SJSA1 (cell line): ENCODE measurements at places on chromosomes 1 and 21. TPM values are rescaled to one million over a fixed set of nuclear protein-coding genes. Genes with fewer than 3 reads are reported as not detected.
A peak's percentile ranks its signal among the peaks of the same experiment; 100 is the strongest.

The KCNA3 gene
- not detected in 2 replicates for total RNA-seq

The FCAMR gene
- not detected in 2 replicates for total RNA-seq

The HHIPL2 gene
- total RNA-seq, result 2.2 and 3.1 TPM in 2 replicates

The SLC30A1 gene
- total RNA-seq, result 11.3 and 14.5 TPM in 2 replicates

DNA sequence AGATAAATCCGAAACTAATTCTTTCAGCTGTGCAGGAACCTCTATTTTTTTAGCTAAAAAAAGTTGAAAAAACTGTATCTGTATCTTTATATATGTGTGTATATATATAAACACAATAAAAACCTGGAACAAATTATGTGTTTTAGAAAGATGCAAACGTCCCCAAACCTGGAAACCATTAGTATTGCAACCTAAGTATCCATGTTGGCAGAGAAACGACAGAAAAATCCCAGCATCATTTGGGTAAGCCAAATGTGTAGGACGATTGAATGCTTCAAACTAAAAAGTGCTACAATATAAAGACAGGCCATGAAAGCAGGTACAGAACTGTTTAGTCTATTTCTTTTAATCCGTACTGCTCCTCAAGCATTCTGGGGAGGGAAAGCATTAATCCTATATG is 87.9 kb downstream of the AHCTF1 start:
- no peaks in the 10 kb centered on the region for H3K27me3 ChIP-seq
- H3K4me3 ChIP-seq, result no peak overlapping the region
- DNase-seq, result no peak
- H3K36me3 ChIP-seq, result peaks cover 61% of the 10 kb centered on the region
- H3K4me1 ChIP-seq, result no peaks in the 10 kb centered on the region

DNA sequence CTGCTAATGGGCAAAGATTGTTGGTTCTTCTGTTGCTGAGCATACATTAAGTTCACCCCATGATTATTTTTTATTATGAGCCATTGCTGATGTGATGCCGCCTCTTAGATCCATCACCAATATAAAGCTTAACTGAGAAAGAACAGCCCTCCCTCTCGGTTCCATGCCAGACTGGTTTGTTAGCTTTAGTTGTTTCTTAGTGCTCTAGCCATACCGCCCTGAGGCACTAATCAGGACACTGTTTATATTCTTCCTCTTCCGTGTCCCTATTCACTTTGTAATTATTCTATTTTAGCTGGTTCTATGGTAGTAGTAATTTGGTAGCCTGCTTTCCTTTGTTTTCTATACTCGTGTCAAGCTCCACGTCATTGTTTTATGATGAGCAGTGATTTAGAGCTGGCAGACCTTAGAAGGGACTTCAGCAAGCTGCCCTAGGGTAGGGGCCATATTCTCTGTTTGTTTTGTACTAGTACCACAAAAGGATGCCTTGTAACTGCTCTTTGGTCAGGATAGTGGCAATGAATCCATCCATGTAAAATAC is 27.3 kb upstream of the PDPN start:
- H3K27ac ChIP-seq, result no peak overlapping the region
- no peaks in the 10 kb centered on the region for H3K27me3 ChIP-seq
- DNase-seq, result no peak
- no peak overlapping the region for H3K4me3 ChIP-seq
- no peaks in the 10 kb centered on the region for H3K4me1 ChIP-seq
- no peaks in the 10 kb centered on the region for H3K36me3 ChIP-seq

GRCh38 chr1:98523256-98523655 is 138.3 kb upstream of the SNX7 start:
- no peaks in the 10 kb centered on the region for H3K27me3 ChIP-seq
- H3K4me3 ChIP-seq, result no peak overlapping the region
- H3K27ac ChIP-seq, result no peak overlapping the region
- no peaks in the 10 kb centered on the region for H3K36me3 ChIP-seq
- no peak for DNase-seq

DNA sequence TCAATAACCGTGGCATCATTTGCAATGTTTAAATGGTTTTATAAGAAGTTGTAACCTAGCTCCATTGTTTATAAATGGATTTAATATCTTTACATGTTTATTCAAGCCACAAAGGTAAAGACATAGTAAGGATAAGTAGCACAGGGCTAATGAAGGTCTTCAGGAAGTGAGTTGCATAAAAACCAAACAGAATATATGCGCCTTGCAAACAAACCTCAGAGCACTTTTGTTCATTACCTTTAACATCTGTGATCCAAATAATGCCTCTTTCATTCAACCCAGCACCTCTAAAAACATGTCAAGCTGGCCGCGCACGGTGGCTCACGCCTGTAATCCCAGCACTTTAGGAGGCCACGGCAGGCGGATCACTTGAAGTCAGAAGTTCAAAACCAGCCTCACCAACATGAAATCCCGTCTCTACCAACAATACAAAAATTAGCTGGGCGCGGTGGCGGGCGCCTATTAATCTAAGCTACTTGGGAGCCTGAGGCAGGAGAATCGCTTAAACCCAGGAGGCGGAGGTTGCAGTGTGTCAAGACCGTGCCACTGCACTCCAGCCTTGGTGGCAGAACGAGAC is 25.3 kb downstream of the BRINP3 start:
- H3K36me3 ChIP-seq, result no peaks in the 10 kb centered on the region
- H3K4me3 ChIP-seq, result no peak overlapping the region
- no peaks in the 10 kb centered on the region for H3K4me1 ChIP-seq
- no peaks in the 10 kb centered on the region for H3K27me3 ChIP-seq
- no peak for DNase-seq

GRCh38 chr1:161238039-161238473 is at the start of gene NR1I3:
NR1I3 (minus strand) TSS chr1:161238203; CDS start chr1:161236565, 1,638 bp downstream.
- H3K36me3 ChIP-seq, result no peaks in the 10 kb centered on the region
- no peak for DNase-seq
- peaks cover 8% of the 10 kb centered on the region; the same call in 1 of the 2 replicates for H3K27me3 ChIP-seq
- no peak within 1 kb of the TSS for H3K27ac ChIP-seq
- no peaks in the 10 kb centered on the region for H3K4me1 ChIP-seq

- H3K4me1 ChIP-seq, result no peaks in the 10 kb centered on the region
- no peak for DNase-seq
- peaks cover 5% of the 10 kb centered on the region for H3K36me3 ChIP-seq
- no peak overlapping the region for H3K27ac ChIP-seq
Measured at GRCh38 chr21:45202889-45203288, 84.8 kb downstream of the POFUT2 start.

- no peaks in the 10 kb centered on the region for H3K4me1 ChIP-seq
- no peak for DNase-seq
Measured at GRCh38 chr1:75632350-75632949, 21.5 kb upstream of the SLC44A5 start.

GRCh38 chr1:229047840-229048620 is 222.9 kb upstream of the RAB4A start:
- no peak for DNase-seq
- 0 out of 2 replicates have a peak, but pooled peaks cover 3% of the 10 kb centered on the region for H3K27me3 ChIP-seq
- H3K36me3 ChIP-seq, result no peaks in the 10 kb centered on the region
- H3K4me1 ChIP-seq, result no peaks in the 10 kb centered on the region
- H3K4me3 ChIP-seq, result no peak overlapping the region
- H3K27ac ChIP-seq, result no peak overlapping the region

- no peak overlapping the region for H3K4me3 ChIP-seq
- peak; percentile 67 for DNase-seq
- peaks cover 6% of the 10 kb centered on the region for H3K4me1 ChIP-seq
- H3K27me3 ChIP-seq, result 0 out of 2 replicates have a peak, but pooled peaks cover 3% of the 10 kb centered on the region
- no peak overlapping the region for H3K27ac ChIP-seq
Measured at GRCh38 chr1:35202048-35202719, 9.2 kb upstream of the SFPQ start.

DNA sequence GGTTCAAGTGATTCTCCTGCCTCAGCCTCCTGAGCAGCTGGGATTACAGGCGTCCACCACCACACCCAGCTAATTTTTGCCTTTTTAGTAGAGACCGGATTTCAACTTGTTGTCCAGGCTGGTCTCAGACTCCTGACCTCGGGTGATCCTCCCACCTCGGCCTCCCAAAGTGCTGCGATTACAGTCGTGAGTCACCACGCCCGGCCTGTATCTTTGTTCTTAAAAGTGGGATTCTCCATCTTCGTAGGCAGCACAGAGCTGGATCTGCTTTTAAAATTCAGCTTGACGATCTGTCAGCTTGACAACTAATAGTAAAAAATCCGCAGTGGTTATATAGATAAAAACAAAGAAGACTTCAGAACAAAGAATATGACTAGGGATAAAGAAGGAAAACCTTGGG is 2.8 kb upstream of the GNG4 start:
- H3K27ac ChIP-seq, result no peak overlapping the region
- H3K36me3 ChIP-seq, result no peaks in the 10 kb centered on the region
- H3K27me3 ChIP-seq, result peaks cover 9% of the 10 kb centered on the region; the same call in 1 of the 2 replicates
- no peak overlapping the region for H3K4me3 ChIP-seq

- H3K4me3 ChIP-seq, result no peak overlapping the region
- no peaks in the 10 kb centered on the region for H3K36me3 ChIP-seq
- H3K27me3 ChIP-seq, result no peaks in the 10 kb centered on the region
- DNase-seq, result no peak
- no peaks in the 10 kb centered on the region for H3K4me1 ChIP-seq
- no peak overlapping the region for H3K27ac ChIP-seq
Measured at GRCh38 chr1:81032973-81033425, 767.7 kb upstream of the ADGRL2 start.

DNA sequence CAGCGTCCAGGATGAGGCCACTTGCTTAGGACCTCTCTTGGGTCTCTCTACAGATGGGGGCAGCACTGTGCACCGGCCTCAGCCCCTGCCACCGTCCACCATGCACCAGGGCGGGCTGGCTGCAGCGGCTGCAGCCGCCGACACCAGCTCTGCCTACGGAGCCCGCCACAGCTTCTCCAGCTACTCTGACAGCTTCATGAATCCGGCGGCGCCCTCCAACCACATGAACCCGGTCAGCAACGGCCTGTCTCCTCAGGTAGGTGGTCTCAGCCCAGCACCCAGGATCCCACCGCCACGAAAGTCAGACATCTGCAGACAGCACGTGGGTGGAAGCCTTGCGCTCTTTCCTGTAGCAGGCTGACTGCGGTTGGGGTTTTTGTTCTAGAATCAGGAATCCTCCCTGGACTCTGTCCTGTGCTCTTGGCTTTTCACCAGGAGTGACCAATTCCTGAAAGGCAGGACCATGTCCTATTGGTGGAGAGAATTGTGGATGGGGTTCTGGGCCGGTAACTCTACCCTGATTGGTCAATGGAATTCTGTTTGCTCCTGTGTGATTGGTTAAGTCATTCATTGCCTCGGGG is 72.5 kb downstream of the PAX7 start:
- no peak overlapping the region for H3K4me3 ChIP-seq
- H3K27me3 ChIP-seq, result peaks cover 40% of the 10 kb centered on the region
- H3K36me3 ChIP-seq, result no peaks in the 10 kb centered on the region
- no peak for DNase-seq
